NCI-H1694 (cell line): ENCODE measurements at places on chromosomes 7 and 10.

GRCh38 chr7:123994449-123994848 is 38.4 kb downstream of the TMEM229A start:
- DNase-seq, result no peak

- DNase-seq, result no peak
Observed at GRCh38 chr10:100740476-100741377, 4.7 kb upstream of the PAX2 start.

DNA sequence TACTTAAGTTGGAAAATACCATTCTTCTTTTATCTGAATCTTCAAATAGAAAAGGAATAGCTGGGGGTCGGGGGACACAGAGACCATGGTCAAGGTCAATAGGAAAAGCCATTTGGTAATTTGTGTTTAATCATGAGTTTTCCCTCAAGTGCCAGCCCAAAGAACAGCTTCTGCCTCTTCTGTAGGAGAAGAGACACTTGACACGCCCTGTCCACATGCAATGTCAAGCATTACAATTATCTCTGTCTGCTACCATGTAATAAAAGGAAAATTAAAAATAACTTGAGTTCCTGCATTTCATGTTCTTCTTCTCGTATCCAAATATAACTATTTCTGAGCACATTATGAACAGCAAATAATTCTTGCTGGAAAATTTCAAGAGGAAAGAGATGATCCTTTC is 241.7 kb downstream of the IPMK start:
- DNase-seq, result no peak

DNA sequence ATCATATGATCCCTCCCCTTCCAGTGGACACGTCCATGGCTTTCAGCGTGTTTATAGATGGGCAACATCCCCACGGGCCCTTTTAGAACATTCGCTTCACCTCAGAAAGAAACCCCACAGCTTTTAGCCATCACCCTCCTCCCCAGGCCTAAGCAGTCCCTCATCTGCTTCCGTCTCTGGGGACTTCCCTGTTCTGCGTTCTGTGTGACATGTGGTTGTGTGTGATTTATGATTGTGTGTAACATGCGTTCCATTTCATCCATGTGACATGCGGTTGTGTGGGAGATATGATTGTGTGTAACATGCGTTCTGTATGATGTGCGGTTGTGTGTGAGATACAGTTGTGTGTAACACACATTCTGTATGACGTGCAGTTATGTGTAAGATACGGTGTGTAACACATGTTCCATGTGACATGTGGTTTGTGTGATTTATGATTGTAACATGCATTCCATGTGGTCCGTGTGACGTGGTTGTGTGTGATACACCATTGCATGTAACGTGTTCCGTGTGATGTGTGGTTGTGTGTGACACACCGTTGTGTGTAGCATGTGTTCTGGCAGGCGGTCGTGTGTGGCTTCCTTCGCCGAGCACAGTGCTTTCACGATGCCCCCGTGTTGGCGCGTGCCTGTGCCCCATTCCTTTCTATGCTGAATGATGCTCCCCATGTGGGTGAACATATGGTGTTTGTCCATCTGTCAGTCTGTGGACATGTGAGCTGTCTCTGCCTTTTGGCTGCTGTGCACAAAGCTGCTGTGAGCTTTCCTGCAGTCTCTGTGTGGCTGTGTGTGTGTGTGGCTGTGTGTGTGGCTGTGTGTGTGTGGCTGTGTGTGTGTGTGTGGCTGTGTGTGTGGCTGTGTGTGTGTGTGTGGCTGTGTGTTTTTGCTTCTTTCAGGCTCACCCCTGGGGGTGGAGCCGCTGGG is 26.2 kb downstream of the PWWP2B start:
- DNase-seq, result peak; percentile 55

DNA sequence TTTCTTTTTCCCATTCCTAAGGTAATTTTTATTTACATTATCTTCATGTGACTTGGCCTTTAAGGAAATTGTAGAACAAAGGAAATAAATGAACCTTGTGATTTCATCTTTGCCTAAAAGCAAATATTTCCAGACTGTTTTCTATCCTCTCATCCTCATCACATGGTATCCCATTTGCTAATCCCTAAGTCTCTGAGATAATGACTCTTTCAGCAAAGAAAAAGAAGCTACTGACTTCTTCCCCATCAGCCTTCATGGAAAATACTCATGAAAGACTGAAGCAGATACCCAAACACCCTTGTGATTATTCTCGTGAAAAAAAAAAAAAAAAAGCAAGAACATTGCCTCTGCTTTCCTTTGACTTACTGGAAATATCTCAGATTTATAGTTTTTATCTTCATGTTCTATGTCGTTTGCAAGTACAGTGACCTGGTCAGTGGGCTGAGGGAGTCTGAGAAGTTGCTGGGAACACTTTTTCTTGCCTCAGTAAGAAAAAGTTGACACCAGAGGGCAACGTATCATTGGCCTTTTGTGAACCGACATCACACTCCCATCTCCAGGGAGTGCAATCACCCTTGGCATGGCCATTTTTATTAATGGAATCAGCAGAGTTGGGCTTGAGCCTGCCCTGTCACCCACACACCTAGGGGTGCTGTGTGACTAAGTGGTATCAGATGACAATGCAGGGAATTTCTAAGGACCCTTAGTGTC is 246.0 kb upstream of the KMT2E start:
- peak; percentile 26 for DNase-seq
